ENCODE measurements at places on chromosomes 4 and X. TPM values are rescaled to one million over a fixed set of nuclear protein-coding genes. Genes with fewer than 3 reads are reported as not detected.

The TIMM8A gene
- total RNA-seq: 9.2 TPM

The NWD2 gene
- not detected for total RNA-seq

The RPA4 gene
- not detected for total RNA-seq

The PF4V1 gene
- not detected for total RNA-seq

The MAGEA4 gene
- total RNA-seq: not detected

The H2BW2 gene
- not detected for total RNA-seq

Measured in G401 (cell line).